Tibial nerve (tissue), 4 donors: ENCODE measurements at places on chromosomes 7 and 10.

- DNase-seq: no peak
- H3K27me3 ChIP-seq: no peaks in the 10 kb centered on the region
- no peaks in the 10 kb centered on the region for H3K4me1 ChIP-seq
- H3K4me3 ChIP-seq: no peak overlapping the region
- no peak overlapping the region for H3K27ac ChIP-seq
- no peaks in the 10 kb centered on the region for H3K36me3 ChIP-seq
Observed at GRCh38 chr7:24054236-24054635, 229.8 kb upstream of the NPY start.

- no peak for DNase-seq
- no peak overlapping the region for H3K4me3 ChIP-seq
- no peaks in the 10 kb centered on the region for H3K36me3 ChIP-seq
- no peaks in the 10 kb centered on the region for H3K27me3 ChIP-seq
- H3K27ac ChIP-seq: no peak overlapping the region
Observed at GRCh38 chr10:131925011-131925649, 24.3 kb downstream of the PPP2R2D start.

GRCh38 chr7:46939558-46939957, 642.4 kb downstream of the TNS3 start:
- no peaks in the 10 kb centered on the region for H3K27me3 ChIP-seq
- H3K4me1 ChIP-seq: no peaks in the 10 kb centered on the region
- DNase-seq: no peak
- no peaks in the 10 kb centered on the region for H3K36me3 ChIP-seq

DNA sequence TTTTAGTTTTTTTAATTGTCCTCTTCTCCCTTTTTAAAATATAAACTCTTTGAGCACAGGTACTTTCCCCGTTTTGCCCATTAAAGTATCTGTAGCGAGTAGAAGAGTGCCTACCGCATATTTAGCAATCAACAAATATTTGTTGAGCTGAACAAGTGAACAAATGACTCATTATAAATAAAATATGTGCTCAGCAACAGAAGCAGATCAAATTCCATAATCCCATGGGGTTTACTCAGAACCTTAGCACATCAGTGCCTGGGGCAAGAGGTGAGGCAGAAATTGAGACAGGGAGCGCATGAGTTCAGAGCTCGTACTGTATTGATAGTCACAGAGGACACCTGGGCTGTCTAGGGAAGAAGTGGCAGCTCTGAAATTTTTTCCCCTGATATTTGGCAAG, 161.0 kb downstream of the SEM1 start:
- no peak overlapping the region for H3K4me3 ChIP-seq
- H3K4me1 ChIP-seq: no peaks in the 10 kb centered on the region
- H3K27me3 ChIP-seq: no peaks in the 10 kb centered on the region
- H3K36me3 ChIP-seq: no peaks in the 10 kb centered on the region
- H3K27ac ChIP-seq: no peak overlapping the region
